ENCODE measurements at places on chromosomes 6 and 20.

DNA sequence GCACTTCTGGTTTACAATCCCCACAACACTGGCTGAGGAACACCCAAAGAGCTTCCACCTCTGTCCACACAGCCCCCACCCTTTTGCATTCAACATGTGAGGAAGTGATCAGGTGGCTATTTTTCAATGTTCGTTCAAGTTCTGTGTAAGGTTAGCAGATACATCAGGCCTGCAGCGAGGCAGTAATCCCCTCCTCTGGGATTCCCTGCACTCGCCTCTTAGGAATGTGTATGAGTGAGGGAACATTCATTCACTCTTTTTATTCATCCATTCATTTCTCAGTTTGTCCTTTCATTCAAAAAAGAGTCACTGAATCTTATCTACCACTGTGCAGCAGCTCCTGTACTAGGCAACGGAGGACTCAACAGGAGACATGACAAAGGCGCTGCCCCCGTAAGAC lies 236.4 kb upstream of the PRDM1 start:
- DNase-seq: no peak

DNA sequence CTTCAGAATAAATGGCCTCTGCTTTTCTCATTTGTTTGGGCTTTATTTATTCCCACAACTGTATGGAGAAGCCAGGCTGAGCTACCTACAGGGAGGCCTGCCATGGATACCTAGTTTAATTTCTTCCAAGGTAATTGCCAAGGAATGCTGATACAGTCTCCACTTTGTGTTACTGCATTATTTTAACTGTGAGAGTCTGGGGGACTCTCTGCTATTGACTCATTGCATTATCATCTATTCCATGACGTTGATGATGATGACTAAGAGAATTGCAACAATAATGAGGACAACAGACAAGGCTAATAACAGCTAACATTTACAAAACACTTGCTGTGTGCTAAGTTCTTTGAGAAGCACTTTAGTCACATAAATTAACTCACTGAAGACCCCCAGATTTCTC lies 88.3 kb upstream of the COL21A1 start:
- DNase-seq: no peak

GRCh38 chr20:4112481-4113421 lies 97.4 kb upstream of the RNF24 start:
- no peak for DNase-seq

DNA sequence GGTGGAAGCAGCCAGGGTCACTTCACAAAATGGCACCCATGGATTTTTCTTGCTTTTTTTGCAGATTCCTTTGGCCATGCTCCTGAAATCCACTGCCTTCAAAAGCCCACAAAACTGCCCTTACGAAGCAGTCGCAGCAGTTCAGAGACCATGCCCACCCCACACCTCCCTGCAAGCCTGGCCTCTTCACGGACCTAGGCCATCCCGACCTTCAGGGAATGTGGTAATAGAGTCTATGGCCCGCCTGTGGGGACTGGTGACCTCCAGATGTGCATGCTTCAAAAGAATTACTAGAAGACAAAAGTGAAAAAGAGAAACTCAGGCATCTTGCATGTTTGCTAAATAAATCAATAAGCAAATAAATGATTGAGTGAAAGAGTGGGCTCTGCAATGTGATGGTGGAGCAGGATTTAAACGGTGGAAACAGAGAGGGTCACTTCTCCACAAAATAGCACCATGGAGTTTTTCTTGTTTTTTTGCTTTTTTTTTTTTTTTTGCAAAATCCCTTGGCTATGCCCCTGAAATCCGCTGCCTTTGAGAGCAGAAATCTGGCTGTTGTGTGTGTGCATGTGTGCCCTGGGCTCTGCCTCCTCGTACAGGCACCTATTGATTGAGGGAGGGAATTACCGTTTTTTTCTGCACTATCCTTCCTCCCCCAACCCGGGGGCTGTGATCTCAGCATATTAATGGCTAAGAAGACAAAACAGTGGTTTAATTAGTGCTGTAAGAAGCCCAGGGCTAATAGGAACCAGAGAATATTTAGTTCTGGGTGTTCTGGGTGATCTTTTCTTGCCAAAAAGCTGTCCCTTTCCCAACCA lies 107.4 kb downstream of the PXDC1 start:
- DNase-seq: no peak

GRCh38 chr6:116373300-116373699 lies 2.6 kb downstream of the DSE start:
- no peak for DNase-seq

All from germinal center (tissue), 1 donor.